Articular chondrocyte of knee joint (primary cell): ENCODE measurements at places on chromosomes 7 and 10. TPM values are rescaled to one million over a fixed set of nuclear protein-coding genes. Genes with fewer than 3 reads are reported as not detected.

Gene CYP3A4
- not detected in 2 replicates for total RNA-seq

Gene VAX1
- total RNA-seq, result not detected in 2 replicates

Gene UCN3
- not detected in 2 replicates for total RNA-seq

Gene PROSER2
- 8.1 and 8.4 TPM in 2 replicates for total RNA-seq

Gene CNPY1
- not detected in 2 replicates for total RNA-seq

Gene NPSR1
- not detected in 2 replicates for total RNA-seq

Gene ZNF425
- 7.0 and 7.4 TPM in 2 replicates for total RNA-seq

Gene LLCFC1
- total RNA-seq, result not detected in 2 replicates

Gene PAPSS2
- total RNA-seq, result 91.2 and 106 TPM in 2 replicates

Gene MBL2
- not detected in 2 replicates for total RNA-seq

Gene SCRN1
- total RNA-seq, result 75.0 and 87.4 TPM in 2 replicates

Gene COL1A2
- 5,438 and 5,703 TPM in 2 replicates for total RNA-seq

Gene COL13A1
- 0.43 TPM in 1 of 2 replicates, not detected in the other for total RNA-seq

Gene SPDYE5
- total RNA-seq, result 0.11 and 0.13 TPM in 2 replicates

Gene RPEL1
- 0.11 and 0.13 TPM in 2 replicates for total RNA-seq

Gene FOXP2
- 10.1 and 17.0 TPM in 2 replicates for total RNA-seq

Gene AKR1C8
- total RNA-seq, result 0.22 TPM in 1 of 2 replicates, not detected in the other

Gene C10orf105
- 1.8 and 2.9 TPM in 2 replicates for total RNA-seq

Gene ARMC3
- total RNA-seq, result 0.65 TPM in 1 of 2 replicates, not detected in the other

Gene OR13A1
- total RNA-seq, result not detected in 2 replicates

Gene PCGF5
- 50.4 and 56.3 TPM in 2 replicates for total RNA-seq

Gene LIPK
- total RNA-seq, result not detected in 2 replicates
